Esophagus squamous epithelium (tissue), 5 donors: ENCODE measurements at places on chromosomes 13 and 19.

- H3K4me1 ChIP-seq: no peaks in the 10 kb centered on the region
- H3K4me3 ChIP-seq: no peak overlapping the region
- no peak overlapping the region for H3K27ac ChIP-seq
- H3K27me3 ChIP-seq: no peaks in the 10 kb centered on the region
- H3K36me3 ChIP-seq: no peaks in the 10 kb centered on the region
These were observed 68.7 kb downstream of the RASL11A start for GRCh38 chr13:27339299-27339698.

DNA sequence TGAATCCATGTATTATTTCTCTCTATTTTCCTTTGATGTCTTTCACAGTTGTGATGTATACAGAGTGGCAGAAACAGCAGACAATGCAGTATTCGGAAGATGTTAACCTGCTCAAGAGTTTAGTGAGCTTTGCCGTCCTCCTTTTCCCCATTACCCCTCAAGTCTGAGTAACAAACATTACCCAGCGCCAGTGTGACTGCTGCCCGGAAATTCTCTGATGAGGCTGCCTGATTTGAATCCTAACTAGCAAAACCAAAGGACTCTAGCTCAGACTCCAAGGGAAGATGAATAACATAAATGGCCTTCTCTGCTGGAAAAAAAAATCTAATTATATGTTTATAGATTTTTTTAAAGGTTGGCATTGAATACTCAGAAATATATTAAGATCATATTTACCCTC lies 247.3 kb upstream of the SOX21 start:
- DNase-seq: no peak
- no peak overlapping the region for H3K27ac ChIP-seq
- no peaks in the 10 kb centered on the region for H3K4me1 ChIP-seq
- no peak overlapping the region for H3K4me3 ChIP-seq

GRCh38 chr13:102657630-102658029 lies 37.2 kb downstream of the METTL21C start:
- H3K4me3 ChIP-seq: no peak overlapping the region
- DNase-seq: no peak
- no peaks in the 10 kb centered on the region for H3K36me3 ChIP-seq
- no peaks in the 10 kb centered on the region for H3K4me1 ChIP-seq
- H3K27ac ChIP-seq: no peak overlapping the region
- H3K27me3 ChIP-seq: no peaks in the 10 kb centered on the region

- no peak overlapping the region for H3K4me3 ChIP-seq
- no peak overlapping the region for H3K27ac ChIP-seq
- H3K36me3 ChIP-seq: no peaks in the 10 kb centered on the region
These were observed 18.5 kb upstream of the FAM216B start for GRCh38 chr13:42762917-42763316.

GRCh38 chr13:51625555-51626345 lies 41.5 kb downstream of the WDFY2 start:
- no peak for DNase-seq
- no peak overlapping the region for H3K27ac ChIP-seq
- peaks cover 17% of the 10 kb centered on the region for H3K4me1 ChIP-seq
- H3K27me3 ChIP-seq: no peaks in the 10 kb centered on the region

DNA sequence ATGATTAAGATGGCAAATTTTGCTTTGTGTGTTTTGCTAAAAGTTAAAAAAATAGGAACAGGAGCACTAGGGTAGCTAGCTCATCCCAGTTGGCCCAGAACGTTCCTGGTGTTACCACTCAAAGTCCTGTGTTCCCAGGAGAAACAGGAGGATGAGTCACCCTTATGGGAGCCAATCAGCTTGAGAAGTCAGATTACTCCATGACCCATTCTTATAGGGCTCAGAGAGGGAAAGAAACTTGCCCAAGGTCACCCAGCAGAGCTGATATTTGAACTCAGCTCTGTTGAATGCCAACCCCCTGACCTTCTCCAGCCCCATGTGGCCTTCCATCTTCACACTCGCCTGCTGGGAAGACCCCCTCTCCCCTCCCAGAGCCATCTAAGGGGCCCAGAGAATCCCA lies 13.0 kb downstream of the NMRK2 start:
- H3K36me3 ChIP-seq: no peaks in the 10 kb centered on the region
- no peak for DNase-seq
- peaks cover 7% of the 10 kb centered on the region for H3K4me1 ChIP-seq
- no peak overlapping the region for H3K27ac ChIP-seq

GRCh38 chr13:45705918-45706317 lies 3.8 kb downstream of the CBY2 start:
- no peaks in the 10 kb centered on the region for H3K27me3 ChIP-seq
- no peaks in the 10 kb centered on the region for H3K4me1 ChIP-seq
- no peak overlapping the region for H3K27ac ChIP-seq
- H3K4me3 ChIP-seq: no peak overlapping the region

DNA sequence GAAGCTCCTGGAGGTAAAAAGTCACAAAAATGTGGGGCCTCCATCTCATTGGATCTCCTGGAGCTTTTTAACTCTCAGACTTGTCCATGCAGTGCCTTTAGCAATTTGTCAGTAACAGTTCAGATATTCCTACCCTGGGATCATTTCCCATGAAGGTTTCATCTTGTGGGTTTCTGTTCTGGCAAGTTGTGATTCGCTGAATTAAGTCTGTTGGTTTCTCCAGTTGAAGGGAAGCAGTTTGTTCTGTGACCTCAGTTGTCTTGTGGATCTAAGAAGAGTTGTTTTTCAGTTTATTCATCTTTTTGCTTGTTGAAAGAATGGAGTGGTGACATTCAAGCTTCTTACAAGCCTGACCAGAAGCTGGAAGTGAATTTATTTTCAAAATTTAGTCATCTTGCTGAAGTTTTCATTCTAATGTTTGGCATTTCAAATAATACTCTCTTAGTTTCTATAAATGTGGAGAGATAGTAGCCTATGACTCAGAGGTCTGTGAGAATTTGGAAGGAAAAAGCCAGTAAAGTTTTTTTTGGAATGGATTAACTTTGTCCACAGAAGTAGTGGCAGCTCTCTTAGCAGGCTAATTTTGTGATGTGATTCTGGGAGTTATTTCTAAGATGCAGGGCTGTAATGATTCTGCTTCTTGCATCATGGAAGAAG lies 120.1 kb upstream of the CSNK1A1L start:
- no peak for DNase-seq
- H3K36me3 ChIP-seq: no peaks in the 10 kb centered on the region
- no peak overlapping the region for H3K27ac ChIP-seq
- H3K4me3 ChIP-seq: no peak overlapping the region

- no peak overlapping the region for H3K4me3 ChIP-seq
- DNase-seq: no peak
- H3K27me3 ChIP-seq: peaks cover 13% of the 10 kb centered on the region
- no peaks in the 10 kb centered on the region for H3K36me3 ChIP-seq
These were observed 13.7 kb downstream of the FGF9 start for GRCh38 chr13:21684576-21684975.

GRCh38 chr19:4375164-4376027 lies 25.0 kb downstream of the SH3GL1 start:
- peak overlapping the region; percentile 45 for H3K4me3 ChIP-seq
- no peak for DNase-seq

DNA sequence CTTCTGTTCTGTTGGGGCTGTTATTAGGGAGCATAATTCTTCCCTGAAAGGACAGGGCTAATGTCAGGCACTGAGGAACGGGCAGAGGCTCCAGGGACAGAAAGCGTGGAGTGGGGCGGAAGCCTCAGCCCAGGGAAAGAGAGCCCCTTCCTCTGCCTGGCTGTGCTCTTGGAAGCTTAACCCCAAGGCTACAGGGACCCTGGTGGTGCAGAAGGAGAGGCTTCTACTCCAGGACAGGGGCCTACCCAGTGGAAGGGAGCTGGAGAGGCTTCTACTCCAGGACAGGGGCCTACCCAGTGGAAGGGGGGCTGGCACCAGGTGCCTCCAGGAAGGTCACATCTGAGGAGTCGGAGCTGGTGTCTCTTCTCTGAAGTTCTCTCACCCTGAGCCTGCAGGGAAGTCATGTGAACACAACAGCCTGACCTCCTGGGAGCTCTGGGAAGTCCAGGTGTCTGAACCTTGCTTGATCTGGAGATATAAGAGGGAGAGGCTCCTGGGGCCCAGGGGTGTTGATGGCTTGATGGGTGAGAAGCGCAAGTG lies 159.5 kb upstream of the SOX1 start:
- no peaks in the 10 kb centered on the region for H3K4me1 ChIP-seq
- H3K36me3 ChIP-seq: no peaks in the 10 kb centered on the region
- no peak for DNase-seq
- H3K4me3 ChIP-seq: no peak overlapping the region

DNA sequence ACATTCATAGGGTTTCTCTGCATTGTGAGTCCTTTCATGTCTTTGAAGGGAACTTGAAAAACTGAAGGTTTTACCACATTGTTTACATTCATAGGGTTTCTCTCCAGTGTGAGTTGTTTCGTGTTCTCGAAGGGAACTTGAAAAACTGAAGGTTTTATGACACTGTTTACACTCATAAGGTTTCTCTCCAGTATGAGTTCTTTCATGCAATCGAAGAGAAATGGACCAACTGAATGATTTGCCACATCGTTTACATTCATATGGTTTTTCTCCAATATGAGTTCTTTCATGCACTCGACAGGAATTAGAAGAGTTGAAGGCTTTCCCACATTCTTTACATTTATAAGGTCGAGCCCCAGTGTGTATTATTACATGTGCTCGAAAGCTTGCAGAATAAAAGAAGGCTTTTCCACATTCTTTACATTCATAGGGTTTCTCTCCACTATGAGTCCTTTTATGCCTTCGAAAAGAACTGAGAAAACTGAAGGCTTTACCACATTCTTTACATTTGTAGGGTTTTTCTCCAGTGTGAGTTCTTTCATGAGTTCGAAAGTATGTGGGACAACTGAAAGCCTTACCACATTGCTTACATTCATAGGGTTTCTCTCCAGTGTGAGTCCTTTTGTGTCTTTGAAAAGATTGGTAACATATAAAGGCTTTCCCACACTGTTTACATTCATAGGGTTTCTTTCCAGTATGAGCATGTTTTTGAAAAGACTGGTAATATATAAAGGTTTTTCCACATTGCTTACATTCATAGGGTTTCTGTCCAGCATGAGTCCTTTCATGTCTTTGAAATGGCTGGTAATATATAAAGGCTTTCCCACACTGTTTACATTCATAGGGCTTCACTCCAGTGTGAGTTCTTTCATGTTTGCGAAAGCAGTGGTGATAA lies 20.7 kb downstream of the ZNF14 start:
- no peaks in the 10 kb centered on the region for H3K27me3 ChIP-seq
- DNase-seq: no peak
- peaks cover 11% of the 10 kb centered on the region for H3K36me3 ChIP-seq

DNA sequence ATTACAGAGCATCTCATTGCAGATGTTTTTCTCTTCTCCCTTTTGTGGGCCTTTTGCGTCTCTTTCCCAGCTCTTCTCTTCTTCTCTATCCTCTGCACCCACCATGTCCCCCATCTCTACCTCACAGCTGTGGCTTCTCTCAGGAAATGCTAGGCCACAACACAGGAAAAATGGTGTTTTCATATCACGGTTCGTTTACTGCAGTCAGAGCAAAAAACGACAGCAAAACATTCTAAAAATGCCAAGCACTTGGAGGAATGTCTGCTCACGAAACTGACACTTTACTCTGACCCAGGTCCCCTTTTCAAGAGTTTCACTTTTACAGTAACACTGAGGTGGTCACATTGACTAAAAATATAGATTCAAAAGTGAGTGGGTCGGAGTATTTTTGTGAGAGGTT lies 152.2 kb downstream of the DCT start:
- peaks cover 46% of the 10 kb centered on the region for H3K4me1 ChIP-seq
- no peak overlapping the region for H3K4me3 ChIP-seq
- no peak for DNase-seq
- H3K36me3 ChIP-seq: no peaks in the 10 kb centered on the region

GRCh38 chr19:14094854-14095253 lies 4.3 kb upstream of the SAMD1 start:
- no peak overlapping the region for H3K27ac ChIP-seq
- no peaks in the 10 kb centered on the region for H3K27me3 ChIP-seq
- no peaks in the 10 kb centered on the region for H3K36me3 ChIP-seq
- peaks cover 13% of the 10 kb centered on the region for H3K4me1 ChIP-seq
- no peak overlapping the region for H3K4me3 ChIP-seq

DNA sequence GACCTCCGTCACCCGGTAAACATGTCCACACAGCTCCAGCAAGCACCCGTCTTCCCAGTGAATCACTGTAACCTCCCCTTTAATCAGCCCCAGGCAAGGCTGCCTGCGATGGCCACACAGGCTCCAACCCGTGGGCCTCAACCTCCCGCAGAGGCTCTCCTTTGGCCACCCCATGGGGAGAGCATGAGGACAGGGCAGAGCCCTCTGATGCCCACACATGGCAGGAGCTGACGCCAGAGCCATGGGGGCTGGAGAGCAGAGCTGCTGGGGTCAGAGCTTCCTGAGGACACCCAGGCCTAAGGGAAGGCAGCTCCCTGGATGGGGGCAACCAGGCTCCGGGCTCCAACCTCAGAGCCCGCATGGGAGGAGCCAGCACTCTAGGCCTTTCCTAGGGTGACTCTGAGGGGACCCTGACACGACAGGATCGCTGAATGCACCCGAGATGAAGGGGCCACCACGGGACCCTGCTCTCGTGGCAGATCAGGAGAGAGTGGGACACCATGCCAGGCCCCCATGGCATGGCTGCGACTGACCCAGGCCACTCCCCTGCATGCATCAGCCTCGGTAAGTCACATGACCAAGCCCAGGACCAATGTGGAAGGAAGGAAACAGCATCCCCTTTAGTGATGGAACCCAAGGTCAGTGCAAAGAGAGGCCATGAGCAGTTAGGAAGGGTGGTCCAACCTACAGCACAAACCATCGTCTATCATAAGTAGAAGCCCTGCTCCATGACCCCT lies 9.0 kb upstream of the CEACAM5 start:
- no peak overlapping the region for H3K27ac ChIP-seq
- H3K4me3 ChIP-seq: no peak overlapping the region
- DNase-seq: no peak
- no peaks in the 10 kb centered on the region for H3K36me3 ChIP-seq

DNA sequence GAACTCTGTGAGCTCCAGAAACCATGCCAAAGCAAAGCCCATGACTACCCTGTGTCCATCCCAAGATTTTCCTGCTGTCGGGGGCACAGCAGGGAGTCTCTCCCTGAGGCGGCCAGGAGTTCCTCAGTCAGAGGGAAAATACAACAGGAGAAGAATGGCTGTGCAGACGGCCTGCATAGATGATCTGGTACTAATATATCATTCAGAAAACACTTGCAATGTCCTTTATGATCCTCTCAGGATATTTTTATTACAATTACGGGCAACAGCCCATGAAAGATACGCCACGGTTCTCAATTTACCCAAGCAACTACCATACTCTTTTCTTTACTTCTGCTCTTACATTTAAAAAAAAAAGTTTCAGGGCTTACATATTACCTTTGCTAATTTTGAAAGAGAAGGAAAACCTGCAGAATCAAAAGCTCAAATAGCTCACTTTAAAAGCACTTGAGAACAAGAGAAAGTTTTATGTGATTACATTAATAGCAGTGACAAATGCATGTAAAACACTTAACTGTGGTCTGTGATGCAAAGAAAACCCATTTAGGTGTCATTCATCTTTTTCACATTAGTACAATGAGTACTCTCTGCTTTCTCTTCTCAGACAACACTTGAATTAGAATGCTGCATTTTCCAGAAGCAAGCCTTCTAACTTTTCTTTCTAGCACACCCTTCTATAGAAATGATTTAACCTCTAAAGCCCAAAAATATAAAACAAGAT lies 460.8 kb downstream of the KLF5 start:
- H3K27me3 ChIP-seq: no peaks in the 10 kb centered on the region
- no peak for DNase-seq
- no peak overlapping the region for H3K4me3 ChIP-seq
- H3K36me3 ChIP-seq: no peaks in the 10 kb centered on the region
- no peaks in the 10 kb centered on the region for H3K4me1 ChIP-seq

GRCh38 chr19:16938211-16938610 lies 49.4 kb downstream of the F2RL3 start:
- H3K4me1 ChIP-seq: no peaks in the 10 kb centered on the region
- no peak overlapping the region for H3K27ac ChIP-seq
